ENCODE measurements at places on chromosomes 6 and 20.

DNA sequence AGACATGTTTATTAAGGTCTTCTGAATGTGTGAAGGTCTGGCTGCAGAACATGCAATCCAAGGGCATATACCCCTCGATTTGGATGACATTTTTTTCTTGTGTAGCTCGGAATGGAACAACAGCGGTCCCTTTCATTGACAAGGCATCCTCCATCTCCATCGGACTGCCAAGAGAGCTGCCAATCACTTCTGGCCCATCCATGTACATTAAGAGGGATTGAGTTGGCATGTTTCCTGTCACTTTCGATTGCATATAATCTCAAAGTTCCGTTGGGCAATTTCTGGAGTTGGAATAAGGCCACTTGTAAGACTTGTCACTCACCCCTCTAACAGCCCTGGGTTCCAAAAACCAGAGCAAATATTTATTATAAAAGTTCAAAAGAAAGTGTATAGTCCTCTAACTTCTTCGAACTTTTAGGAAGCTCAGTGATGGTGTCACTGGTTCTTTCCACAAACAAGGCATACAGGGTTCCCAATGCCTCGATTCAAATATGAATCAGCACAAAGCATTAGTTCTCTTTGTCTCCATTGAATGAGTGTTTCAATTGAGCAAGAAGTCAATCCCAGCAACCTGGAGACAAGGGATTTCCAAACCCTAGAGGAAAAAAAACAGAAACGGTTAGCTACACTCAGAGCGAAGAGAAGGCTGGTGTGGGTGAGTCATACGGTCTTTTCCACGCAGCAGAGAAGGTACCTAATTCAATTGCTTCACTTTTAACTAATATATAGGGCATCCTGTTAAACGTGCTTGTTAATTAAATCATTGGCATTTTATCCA, 10.9 kb downstream of the ZNF217 start:
- DNase-seq, result peak; percentile 80

DNA sequence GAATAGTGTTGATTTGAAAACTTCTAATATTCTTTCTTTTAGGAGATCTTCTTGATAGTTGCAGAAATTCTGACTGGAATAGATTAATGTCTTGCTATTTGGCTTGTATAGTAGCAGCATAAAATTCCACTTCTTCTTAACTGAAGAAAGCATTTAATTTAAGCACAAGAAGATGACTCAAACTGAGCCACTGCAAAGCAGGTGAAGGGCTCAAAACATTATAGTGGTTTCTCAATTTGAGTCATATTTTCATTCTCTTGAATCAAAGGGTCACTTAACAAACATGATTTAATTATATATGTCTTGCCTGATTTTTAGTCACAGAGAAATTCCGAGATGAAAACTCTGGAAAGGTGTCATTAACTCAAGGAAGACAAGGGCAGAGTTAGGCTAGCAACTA, 239.3 kb downstream of the ZNF217 start:
- DNase-seq, result no peak

- DNase-seq, result peak; percentile 40
Observed at GRCh38 chr6:108492131-108492766, 68.5 kb upstream of the FOXO3 start.

DNA sequence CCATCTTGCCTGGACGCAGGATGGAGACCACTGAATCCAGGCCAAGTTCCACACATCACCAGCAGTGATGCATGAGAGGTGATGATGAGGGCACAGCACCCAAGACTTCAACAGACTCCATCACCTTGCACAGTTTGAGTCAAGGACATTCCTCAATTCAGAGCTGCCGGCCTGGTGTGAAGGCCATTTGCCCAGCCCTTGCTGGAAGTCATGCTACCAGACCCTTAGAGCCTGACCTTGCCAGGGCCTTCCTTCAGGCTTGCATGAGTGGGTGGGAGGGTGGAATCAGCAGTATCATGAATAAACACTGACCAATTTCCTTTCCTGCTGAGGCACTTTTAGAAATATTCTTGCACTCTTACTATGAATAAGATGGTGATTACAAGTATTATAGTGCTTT, 130.2 kb upstream of the SSTR4 start:
- no peak for DNase-seq

GRCh38 chr6:143750877-143751276, 73.1 kb downstream of the PHACTR2 start:
- DNase-seq, result no peak

DNA sequence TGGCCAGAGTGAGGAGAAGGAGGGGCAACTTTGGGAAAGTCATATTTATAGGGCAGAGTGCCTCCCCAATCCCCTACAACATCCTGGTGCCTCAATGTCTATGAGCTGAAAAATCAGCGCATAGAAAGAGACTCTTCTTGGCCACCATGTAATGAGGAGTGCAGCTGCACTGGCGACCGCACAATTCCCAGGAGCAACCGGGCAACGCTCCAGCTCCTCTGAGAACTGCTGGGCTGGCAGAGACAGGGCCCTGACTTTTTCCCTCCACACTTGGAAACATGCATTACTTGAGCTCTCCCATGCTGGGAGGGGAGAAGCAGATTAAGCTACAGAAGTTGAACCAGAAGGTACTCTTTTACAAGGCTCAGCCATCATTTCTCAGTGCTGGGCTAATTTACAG, 31.4 kb upstream of the MARCKS start:
- peak; percentile 78 for DNase-seq

DNA sequence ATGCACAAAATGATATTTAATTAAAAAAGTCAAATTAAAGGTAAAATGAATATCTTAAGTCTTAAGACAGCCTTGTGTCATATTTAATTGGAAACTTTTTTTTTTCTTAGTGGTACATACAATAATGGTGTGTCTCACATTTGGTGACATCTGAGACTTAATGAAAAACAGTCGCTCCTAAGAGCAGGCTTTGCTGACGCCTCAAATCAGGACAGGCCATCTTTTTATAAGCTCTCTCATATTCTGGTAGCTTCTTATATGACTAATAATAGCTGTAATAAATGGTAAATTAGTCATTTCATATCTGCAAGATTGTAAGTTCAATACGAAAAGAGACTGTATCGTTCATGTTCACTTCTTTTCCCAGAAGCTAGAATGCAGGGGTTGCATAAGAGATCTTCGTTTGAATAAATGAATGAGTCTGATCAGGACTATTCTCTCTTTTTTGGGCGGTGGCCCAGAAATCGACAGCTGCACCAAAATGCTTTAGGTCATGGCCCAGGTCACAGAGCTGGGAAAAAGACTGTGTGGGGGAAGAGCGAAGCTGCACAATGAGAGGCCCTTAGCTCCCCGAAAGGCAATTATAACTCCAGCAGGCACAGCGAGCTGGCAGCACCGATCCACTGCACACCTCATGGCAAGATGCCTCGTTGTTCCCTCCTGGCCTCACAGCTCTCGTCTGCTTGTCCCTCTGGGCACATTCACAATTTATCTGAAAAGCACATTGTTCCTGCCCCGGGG, 69.4 kb downstream of the NRN1 start:
- DNase-seq, result peak; percentile 51

- no peak for DNase-seq
Observed at GRCh38 chr6:98324446-98324845, 509.9 kb upstream of the POU3F2 start.

DNA sequence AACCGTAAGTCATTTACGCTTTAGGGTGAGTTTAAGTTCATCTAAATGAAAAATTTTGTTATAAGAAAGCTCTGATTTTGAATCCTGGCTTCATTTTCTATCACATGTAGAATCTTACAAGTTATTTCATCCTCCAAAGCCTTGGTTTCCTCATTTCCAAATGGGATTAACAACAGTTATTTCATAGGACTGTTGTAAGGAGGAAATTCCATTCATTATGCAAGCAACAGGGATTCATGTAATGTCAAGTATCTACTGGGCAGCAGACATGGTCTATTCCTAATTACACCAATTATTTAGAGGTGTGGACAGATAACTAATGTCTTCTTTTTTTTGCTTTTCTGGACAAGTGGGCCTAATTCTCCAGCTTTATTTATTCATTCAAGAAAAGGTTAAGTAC, 154.0 kb downstream of the PDSS2 start:
- no peak for DNase-seq

- DNase-seq, result no peak
Observed at GRCh38 chr6:41758641-41759035, 11.4 kb upstream of the PGC start.

GRCh38 chr20:44495257-44495656, 19.6 kb downstream of the TTPAL start:
- peak; percentile 74 for DNase-seq

- no peak for DNase-seq
Observed at GRCh38 chr20:16551607-16552006, 21.6 kb downstream of the KIF16B start.

DNA sequence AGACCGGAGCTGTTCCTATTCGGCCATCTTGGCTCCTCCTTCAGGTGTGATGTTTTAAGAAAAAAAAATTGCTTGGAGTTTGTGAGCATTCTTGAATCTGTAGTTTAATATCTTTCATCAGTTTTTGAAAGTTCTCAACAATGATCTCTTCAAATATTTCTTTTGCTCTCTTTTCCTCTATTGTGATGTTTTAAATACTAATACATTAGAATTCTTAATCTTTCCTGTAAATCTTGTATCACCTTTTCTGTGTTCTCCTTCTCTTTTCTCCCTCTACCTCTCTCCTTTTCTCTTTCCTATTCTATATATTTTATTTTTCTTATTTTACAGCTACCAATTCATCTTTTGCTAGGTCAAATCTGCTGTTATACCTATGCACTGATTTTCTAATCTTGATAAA, 212.3 kb downstream of the RPS12 start:
- DNase-seq, result no peak

DNA sequence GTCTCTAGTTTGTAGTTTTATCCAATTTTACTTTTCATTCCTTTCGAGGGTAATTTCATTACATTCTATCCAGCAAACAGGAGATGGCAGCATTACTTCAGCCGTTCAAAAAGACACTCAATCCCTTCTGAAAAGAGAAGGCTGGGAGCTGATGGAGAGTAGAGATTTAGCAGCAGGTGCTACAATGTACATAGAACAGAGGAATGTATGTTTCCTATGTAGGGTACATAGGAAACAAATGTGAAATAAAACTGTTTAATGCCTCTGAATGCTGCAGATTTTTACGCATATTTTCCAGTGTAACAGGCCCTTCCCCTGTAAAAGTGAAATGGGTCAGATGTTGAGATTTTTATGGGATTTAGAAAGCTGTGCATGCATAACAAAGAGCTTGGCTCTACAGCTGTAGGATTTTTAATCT, 16.0 kb downstream of the RPS12 start:
- DNase-seq, result peak; percentile 24

DNA sequence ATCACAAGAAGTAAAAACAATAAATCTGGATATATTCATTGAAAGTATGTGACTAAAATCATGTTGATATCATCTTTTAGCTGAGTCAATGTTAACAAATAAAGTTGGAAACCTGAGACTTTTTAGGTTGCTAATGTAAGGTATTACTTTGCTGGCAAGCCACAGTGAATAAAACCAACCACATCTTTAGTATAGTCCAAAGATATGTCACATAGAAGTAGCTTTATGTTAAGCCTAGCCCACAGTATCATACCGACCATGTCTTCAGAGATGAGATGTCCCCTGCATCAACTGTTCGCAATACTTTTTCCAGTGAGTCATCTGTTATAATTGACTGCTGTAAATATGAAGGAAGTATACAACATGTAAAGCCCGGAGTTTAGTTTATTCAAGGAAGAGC, 107.6 kb upstream of the MCHR2 start:
- DNase-seq, result peak; percentile 48

DNA sequence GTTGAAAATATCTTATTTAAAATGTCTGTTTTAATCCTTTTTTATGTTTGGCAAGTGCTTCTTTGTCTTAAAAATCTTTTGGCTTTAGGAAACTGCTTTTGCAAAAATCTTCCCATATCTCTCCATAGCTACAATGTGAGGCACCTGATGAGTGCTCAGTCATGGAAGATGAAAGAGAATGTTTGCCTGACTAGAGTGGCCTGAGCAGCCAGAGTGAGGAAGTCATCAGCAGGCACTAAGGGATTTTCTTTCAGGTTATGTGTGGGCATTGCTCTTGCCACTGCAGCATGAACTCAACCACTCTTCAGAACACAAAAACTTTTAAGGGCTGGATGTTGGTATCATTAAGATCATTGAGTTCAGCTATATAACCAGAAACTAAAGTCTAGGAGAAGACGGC, 47.9 kb downstream of the AKIRIN2 start:
- no peak for DNase-seq

DNA sequence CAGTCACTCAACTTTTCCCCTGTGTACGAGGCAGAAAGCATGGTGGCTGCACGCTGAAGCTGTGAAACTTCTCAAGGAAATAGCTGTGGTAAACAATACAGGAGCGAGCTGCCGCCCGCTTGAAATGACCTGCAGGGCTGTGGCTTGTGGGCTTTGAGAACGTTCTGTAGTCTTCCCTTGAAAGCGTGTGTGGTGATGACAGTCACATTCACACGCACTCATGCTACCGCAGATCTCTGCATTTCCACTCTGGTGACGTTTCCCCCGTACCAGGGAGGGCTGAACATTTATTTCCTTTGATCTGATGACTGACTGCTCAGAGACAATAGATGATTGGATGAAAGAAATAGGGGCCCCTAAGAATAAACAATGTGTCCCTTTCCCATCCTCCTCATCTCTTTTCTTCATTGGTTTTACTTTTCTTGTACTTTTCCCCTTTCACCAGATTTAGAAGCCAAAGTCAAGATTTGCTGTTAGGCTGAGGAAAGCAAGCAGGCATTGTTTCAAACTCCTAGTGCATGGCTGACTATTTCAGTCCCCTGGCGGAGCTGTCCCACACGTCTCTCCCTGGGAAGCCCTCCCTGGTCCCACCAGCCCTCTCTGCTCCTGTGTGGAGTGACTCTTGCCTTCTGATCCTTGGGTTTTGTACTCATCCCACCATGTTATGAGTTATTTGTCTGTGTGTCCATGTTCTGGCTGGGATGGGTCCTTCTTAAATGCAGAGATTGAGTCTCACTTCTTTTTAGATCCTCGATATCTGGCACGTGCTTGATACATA, 3.9 kb downstream of the SYTL3 start:
- DNase-seq, result peak; percentile 59

GRCh38 chr6:6881438-6882225, 226.1 kb upstream of the RREB1 start:
- DNase-seq, result no peak

GRCh38 chr6:138724015-138724414, 49.6 kb upstream of the CCDC28A start:
- peak; percentile 33 for DNase-seq

DNA sequence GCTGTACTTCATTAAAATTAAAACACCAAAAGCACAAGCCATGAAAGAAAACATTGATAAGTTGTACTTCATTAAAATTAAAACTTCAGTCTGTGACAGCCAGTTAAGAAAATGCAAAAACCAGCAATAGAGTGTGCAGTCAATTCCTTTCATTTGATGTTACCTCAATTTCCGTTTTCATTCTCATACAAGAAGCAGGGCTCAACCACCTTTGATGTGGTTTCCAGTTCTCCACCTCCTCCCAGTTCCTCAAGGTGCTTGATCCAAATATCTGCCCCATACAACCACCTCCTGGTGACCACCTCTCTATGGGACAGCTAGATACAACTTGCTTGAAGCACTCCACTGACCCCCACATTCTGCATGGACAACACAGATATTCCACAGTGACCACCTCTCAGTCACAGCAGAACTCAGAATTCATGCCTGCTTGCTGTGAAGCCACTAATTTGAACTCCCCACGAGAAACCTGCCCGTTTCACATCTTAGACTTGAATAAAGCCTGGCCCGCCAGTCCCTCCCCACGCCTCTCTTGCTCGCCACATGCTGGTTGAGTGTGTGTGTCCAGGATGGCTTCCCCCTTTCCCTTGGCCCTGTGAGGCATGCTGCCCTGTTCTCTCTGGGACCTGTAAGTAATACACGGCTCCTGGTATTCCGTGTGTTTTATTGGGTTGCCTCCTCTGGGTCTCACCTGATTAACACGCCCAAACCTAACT, 66.1 kb downstream of the FAM50B start:
- no peak for DNase-seq
